ENCODE measurements at places on chromosomes 3 and 15.

DNA sequence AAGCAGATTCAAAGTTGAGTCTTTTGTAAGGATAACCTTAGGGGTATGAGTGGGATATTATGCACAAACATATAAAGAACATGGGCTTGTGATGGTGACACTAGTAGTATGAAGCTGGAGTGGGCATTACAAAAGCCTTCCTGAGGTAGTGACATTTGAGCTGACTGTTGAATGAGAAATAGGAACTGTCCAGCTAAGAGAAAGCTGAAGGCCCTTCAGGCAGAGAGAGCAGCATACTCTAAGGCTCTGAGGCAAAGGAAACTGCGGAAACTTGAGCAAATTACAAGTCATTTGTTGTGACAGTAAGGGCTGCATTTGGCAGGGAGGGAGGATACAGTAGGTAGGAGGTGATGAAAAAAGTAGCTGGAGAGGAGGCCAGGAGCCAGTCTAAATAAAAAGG is 190.7 kb upstream of the CD96 start:
- DNase-seq = no peak

DNA sequence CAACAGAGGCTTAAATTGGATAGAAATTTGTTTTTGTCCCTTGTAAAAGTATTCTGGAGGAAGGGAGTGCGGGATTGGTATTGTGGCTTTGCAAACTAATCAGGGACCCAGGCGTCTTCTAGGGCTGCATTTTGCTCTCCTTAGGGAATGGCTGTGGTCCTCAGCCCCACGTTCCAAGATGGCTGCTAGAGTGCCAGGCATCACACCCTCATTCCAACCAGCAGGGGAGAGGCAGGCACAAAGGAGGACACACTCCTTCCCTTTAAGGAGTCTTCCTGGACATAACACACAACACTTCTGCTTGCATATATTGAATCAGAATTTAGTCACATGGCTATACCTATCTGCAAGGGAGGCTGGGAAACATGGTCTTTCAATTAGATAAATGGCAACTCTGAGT is 174.5 kb upstream of the LYSMD4 start:
- no peak for DNase-seq

GRCh38 chr3:112761062-112761638 is 85.5 kb downstream of the CD200R1L start:
- no peak for DNase-seq

- DNase-seq = no peak
Measured at GRCh38 chr3:163538387-163538786, 1539.9 kb downstream of the SI start.

GRCh38 chr3:190101320-190102011 is 19.2 kb downstream of the P3H2 start:
- no peak for DNase-seq

GRCh38 chr15:33027306-33028035 is 167.0 kb downstream of the FMN1 start:
- no peak for DNase-seq

DNA sequence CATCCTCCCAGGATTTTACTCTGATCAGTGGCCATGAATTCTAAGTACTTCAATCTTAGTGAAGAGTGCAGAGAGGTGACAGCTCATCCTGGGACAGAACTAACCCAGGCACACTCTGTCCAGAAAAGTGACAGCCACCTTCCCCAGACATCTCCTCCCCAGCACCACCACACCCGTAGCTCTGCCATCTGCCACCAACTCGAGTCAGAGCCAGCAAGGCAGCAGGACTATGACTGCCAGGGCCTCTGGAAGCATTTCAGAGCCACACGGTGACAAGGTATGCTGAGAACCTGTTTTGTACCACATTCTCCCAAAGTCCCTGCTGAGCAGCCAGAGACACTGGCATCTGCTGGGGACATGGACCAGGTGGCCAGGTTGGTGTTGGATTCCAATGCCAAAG is 71.0 kb downstream of the NTRK3 start:
- DNase-seq = no peak

DNA sequence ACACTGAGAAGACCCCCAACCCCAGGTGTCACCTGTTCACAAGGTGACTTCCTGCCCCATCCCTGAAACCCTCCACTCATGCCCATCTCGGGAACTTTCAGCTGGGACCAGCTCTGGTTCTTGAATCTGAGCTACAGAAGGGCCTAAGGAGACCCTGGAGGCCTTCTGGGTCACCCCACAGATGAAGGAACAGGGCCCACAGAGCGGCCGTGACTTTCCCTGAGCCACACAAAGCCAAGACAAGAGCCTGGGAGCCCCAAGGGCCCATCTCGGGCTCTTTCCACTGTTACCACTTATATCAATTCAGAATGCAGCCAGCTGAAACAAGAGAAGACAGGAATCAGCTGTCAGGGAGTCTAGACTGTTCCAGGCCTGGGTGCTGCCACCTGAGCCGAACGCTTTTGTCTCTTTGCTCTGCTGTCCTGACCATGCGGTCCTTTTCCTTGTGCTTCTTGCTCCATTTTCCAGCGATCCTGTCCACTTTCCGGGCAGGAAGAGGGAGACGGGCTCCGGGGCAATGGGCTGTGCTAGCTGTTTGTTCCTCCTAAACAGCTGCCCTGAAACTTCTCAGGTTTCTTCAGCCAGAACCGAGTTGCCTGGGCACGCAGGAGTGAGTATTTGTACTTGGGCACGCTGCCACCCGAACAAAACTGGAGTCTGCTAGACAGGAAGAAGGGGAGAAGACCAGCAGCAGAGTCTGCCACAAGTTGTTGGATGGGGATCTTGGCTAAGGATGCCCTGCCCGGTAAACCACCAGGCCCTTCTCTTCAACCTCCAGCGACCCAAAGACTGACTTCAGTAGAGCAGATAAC is 28.0 kb upstream of the PIGZ start:
- no peak for DNase-seq

GRCh38 chr15:77753281-77753873 is 120.7 kb upstream of the LINGO1 start:
- DNase-seq = peak; percentile 91

GRCh38 chr15:68228143-68228970 is 1.2 kb downstream of the CLN6 start:
- no peak for DNase-seq

- DNase-seq = peak; percentile 35
Measured at GRCh38 chr15:68055224-68055705, 1.1 kb downstream of the PIAS1 start.

- DNase-seq = no peak
Measured at GRCh38 chr3:128091586-128091985, 32.0 kb downstream of the RUVBL1 start.

- no peak for DNase-seq
Measured at GRCh38 chr3:123330441-123330991, 118.4 kb downstream of the ADCY5 start.

DNA sequence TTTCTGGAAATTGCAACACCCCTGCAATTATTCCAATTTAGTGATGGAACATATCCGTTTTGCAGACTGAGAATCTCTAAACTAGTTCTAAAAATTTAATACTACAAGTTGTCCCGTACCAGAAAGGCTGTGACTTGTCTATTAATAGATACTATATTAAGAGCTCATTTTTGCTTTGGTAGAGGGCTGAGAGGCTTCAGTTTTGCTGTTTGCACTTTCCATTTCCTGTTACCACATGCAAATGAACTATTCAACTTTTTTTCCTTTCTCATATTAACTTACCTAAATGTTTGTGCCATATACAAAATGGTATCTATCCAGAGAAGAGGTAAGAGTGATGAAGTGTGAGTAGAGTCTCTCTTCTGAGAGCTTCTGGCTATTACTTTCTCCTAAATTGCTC is 101.5 kb upstream of the CRBN start:
- DNase-seq = no peak

GRCh38 chr3:134231131-134231530 is 19.5 kb downstream of the RYK start:
- no peak for DNase-seq

GRCh38 chr3:174495311-174495710 is 363.8 kb upstream of the NAALADL2 start:
- DNase-seq = no peak

DNA sequence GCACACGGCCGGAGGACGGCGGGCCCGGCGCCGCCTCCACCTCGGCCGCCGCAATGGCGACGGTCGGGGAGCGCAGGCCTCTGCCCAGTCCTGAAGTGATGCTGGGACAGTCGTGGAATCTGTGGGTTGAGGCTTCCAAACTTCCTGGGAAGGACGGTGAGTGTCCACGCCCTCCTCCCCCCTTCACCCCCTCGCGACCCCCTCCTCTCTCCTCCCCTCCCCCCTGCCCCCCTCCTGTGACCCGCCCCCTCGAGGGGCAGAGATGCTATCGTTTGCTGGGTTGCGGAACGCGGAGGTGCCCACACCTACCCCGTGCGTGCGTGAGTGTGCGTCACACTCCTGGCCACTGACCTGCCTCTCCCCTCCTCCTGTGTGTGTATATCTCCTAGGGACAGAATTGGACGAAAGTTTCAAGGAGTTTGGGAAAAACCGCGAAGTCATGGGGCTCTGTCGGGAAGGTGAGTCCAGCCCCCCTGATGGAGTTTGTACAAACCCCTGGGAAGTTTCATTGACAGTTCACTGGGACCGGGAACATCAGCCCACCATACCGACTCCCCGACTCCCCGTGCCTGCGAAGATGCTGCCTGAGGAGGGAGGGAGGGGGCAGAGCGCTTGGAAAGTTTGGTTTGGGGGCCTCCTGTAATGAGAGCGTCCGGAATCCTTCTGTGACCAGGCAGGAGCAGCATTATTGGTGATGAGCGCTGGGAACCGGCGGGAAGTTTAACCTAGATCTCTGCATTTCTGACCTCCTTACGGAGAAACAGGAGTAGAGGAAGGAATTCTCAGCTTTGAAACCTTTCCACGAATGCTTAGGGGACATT is 795 bp upstream of the SCAANT1 start:
- DNase-seq = peak; percentile 20

DNA sequence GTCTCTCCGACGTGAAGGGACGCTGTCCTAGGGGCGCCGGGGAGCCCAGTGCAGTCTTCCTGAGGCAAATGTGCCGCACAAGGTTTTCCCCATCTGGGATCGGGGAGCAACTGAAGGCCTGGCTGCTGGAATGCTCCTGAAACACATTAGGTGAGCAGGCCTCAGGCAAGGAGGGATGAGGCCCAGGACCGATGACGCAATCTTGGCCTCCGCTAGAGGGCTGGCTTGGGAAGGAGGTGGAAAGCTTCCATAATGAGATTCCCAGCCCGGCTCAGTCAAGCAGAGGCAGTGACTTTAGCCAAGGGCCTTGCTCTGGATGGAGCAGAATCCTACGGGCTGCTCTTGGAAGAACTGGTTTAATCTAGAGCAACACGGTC is 50.8 kb downstream of the CPN2 start:
- peak; percentile 63 for DNase-seq

DNA sequence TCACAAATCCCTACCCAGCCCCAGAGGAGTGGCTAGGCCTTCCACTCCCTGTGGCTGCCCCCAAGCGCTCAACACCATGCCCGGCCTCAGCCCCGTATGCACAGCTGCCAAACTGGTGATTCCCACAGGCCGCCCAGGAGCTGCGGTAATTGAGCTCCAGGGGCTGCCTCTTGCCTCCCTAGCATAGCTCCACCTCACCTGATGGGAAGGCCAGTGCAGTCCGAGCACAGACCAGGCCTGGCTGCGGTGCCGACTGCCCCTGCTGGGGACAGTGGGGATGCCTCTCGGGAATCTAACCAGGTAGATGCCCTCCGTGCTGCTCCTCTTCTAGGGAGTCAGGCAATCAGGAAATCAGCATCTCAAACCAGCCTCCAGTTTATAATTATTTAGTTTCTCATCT is 25.9 kb downstream of the SCN5A start:
- DNase-seq = peak; percentile 46

DNA sequence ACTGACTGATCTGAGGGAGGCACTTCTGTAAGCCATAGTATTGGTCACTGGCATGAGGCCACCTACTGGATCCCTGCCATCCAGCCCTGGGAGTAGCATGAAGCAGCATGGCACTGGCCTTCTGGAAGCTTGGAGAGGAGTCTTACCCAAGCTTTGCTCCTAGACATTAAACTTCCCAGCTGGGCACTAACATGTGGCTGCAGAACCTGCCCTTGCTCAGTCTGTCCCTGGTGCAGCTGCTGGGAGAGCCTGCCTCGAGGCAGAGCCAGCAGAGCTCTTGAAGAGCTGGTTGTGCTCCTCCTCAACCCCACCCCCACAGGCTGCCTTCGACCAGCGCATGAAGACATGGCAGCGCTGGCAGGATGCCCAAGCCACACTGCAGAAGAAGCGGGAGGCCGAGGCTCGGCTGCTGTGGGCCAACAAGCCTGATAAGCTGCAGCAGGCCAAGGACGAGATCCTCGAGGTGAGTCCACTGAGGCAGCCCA is 17.1 kb upstream of the SNX22 start:
- no peak for DNase-seq

DNA sequence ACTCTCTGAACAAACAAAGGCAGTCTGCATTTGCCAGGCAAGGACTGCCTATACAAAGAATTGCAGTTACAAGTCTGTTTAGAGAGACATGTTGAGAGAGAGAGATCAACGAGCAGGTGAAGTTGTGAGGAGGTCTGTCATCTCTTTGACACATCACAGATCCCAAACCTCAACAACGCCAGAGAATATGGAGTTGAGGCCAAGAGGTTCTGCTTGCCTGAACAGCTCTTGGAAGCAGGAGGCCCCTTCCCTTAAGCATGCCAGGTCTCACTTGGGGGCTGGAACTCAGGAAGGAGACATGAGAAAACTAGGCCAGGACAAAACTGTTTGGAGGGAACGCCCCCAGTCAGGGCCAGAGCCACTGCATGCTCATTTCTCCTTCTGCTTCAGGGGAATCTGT is 22.3 kb upstream of the MUSTN1 start:
- DNase-seq = no peak

DNA sequence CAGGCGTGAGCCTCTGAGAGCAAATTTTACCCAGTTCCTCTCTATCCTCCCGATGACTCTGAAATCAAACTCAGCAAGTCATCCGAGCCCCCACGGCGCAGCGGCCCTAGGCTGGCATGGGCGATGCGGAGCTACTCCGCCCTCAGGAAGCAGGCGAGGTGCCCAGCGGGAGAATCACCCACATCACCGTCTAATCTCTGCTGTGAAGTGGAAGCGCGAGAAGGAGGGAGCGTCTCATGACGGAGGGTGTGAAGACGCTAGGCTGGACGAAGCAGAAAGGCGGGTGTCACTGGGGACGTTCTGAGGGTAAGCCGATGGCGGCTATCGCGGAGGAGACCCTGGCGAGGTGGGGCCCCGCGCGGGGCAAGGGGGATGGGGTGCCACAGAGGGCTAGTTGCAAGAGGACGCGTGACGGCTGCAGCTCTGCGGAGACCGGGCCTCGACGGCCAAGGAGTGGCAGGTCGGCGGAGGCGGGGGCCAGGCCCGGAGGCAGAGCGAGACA is 9.1 kb upstream of the GNAI2 start:
- no peak for DNase-seq

- DNase-seq = no peak
Measured at GRCh38 chr15:74400313-74400860, 32.9 kb upstream of the CYP11A1 start.
